ENCODE measurements at places on chromosomes 1 and 21.

GRCh38 chr1:43348809-43349593 lies 9.8 kb upstream of the CDC20 start:
- DNase-seq: peak; percentile 53

DNA sequence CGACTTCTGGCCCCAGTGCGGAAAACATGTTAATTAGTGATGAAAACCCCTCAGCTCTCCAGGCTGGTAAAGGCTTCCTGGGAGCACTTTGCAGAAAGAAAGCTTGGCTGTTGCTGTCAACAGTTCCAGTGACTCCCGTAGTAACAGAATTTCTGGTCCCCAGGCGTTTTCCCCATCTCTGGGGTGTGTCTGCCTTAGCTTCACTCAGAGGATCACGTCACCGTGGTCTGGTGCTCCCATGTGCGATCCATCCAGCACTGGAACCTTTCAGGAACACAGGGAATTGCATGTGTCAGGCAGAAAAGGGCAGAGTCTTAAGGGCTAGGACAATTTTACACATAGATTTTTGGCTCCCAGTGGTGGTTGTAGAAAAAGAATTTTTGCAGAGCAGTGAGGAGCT lies 470.4 kb upstream of the USP24 start:
- DNase-seq: no peak

DNA sequence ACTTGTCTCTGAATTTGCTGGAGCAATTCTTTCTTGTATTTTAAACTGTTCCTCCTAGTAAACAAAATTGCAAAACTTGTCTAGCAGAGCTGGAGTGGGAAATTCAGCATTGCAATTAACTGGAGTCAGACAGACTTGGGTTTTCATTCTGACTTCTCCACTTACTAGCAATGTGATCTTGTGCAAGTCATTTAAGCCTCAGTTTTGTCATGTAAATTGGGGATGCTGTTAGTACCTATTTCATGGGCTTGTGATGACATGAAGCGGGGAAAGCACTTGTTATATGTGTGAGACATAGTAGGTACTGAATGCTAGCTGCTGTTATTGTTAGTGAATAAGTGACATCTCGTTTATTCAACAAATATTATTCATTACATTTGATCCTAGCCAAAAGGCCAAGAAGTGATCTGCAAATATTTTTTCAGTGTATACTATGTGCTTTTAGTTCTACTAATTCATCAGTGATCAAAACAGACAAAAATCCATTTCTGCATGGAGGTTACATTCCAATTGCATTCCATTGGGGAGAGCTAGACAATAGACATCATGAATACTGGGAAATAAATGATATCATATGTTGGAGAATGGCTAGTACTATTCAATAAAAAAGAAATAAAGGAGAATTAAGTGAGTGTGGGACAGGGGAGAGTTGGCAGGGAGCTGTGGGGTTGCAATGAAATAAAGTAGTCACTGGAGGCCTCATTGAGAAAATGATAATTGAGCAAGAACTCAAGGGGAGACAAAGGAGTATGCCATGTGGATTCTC lies 47.1 kb downstream of the CACHD1 start:
- DNase-seq: no peak

DNA sequence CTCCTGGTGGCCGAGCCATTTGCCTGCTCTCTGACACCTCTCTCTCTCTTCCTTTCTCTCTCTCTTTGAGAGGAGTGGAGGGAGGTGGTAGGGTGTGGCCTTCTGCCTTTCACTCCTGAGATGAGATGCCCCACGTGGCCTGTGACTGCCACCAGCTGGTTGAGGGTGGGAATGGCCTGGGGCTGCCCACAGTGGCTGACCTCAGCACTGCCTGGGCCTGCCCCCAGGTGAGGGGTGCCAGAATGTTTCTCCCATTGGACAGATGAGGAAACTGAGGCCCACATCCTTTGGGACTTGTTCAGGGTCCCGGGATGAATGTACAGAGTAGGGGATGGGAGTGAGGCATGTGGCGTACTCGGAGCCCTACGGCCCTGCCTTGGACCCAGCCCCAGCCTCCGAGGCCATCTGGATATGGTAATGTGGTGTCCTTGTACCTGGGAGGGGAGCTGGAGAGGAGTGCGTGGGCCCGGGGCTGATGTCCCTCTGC lies 12.7 kb upstream of the C1orf167 start:
- no peak for DNase-seq

DNA sequence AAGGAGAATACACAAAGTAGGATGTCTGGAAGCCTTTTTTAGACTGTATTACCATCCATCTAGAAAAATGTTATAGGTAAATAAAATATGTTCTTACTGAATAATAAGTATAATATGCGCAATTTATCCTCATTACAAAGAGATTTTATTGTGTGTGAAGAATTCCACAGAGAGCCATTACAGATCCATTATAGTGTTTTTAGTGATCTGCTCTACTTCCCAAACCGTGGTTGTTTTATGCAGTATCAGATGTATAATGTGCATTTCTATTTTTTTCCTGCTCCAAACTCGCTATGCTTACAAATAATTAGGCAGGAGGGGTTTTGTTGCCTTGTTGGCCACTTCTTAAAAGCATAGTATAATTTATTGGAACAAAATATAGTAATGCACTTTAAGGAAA lies 447.8 kb downstream of the USP25 start:
- no peak for DNase-seq

- DNase-seq: no peak
These were observed 69.2 kb downstream of the SETD4 start for GRCh38 chr21:35991131-35991530.

DNA sequence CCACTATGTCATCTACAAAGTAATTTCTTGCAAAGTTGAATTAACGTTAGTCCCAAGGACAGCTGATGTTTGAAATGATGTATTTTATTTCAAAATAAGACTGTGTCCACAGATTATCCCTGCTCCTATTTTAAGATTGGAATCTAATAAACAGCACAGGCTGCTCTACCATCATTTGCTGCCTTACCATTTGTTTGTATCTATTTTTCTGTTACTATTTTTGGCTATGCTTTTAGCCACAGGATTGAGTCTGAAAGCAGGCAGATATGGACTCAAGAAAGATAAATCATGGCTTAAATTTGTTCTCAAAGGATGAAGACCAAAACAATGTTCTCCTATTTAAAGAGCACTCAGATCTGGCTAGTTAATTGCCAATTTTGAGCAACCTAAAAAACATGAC lies 105.3 kb downstream of the RGS2 start:
- DNase-seq: no peak

DNA sequence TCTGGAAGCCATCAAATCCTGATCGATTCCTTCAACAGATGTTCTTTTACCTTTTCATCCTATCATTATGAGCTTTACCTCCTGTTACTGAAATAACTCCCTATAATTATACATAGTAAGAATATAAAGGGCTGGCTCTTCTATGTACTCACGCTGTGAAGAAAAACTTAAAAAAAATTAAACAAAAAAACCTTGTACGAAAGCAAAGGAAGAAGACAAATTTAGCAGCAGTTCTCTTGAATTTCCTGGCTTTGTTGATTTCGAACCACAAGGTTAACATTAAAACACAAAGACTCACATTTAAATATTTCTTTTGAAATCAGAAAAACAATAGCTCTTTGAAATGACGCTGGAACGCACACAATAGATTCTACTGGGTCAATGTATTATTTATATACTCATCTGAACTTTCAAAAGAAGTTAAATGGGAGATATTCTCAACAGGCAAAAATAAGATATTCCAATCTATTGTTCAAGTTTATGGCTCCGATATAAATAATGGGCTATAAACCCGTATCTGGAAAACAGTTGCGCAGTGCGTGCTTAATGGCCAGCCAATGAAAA lies 13.6 kb upstream of the SPEN start:
- no peak for DNase-seq

DNA sequence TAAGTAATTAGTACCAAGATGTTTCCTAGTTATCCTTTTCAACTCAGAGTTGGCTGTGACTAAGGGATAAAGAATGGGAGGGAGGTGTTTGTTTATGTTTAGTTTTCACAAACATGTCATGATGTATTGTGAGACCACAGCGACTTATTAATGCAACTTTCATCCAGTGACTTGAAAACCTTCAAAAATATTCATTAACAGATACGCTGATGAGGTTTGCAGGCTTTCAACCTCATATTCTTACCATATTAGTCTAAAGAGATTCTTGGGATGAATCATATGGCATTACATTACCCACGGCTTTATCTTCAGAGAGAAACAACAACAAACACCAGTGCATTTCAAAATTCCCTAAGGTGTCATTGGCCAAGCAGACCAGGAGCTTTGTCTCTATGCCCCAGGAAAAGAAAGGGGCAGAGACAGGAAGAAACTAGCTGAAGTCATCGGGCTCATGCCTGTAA lies 36.4 kb downstream of the PALMD start:
- DNase-seq: peak; percentile 42

GRCh38 chr1:22670352-22670975 lies 17.4 kb downstream of the C1QB start:
- no peak for DNase-seq

- no peak for DNase-seq
These were observed 3.7 kb downstream of the ARID4B start for GRCh38 chr1:235324296-235324695.

- no peak for DNase-seq
These were observed 2.1 kb downstream of the MEGF6 start for GRCh38 chr1:3609016-3609768.

GRCh38 chr21:37670883-37671282 lies 245.4 kb downstream of the KCNJ6 start:
- DNase-seq: no peak

DNA sequence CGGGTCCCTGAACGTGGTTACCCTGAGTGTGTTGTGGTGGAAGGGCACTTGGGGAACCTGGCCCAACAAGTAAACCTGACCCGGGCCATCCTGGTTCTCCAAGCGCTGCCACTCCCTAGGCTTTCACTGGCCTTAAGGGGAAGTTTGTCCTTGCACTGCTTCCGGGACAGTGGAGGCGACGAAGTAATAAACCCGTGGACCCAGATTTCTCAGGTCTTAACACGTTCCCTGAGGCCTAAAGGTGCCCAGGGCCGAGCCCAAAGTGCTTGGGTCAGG lies 261 bp upstream of the CCDC24 start:
- no peak for DNase-seq

GRCh38 chr1:62103846-62104245 lies 90.8 kb upstream of the L1TD1 start:
- no peak for DNase-seq

- no peak for DNase-seq
These were observed 89.8 kb downstream of the KIF14 start for GRCh38 chr1:200530623-200531261.

DNA sequence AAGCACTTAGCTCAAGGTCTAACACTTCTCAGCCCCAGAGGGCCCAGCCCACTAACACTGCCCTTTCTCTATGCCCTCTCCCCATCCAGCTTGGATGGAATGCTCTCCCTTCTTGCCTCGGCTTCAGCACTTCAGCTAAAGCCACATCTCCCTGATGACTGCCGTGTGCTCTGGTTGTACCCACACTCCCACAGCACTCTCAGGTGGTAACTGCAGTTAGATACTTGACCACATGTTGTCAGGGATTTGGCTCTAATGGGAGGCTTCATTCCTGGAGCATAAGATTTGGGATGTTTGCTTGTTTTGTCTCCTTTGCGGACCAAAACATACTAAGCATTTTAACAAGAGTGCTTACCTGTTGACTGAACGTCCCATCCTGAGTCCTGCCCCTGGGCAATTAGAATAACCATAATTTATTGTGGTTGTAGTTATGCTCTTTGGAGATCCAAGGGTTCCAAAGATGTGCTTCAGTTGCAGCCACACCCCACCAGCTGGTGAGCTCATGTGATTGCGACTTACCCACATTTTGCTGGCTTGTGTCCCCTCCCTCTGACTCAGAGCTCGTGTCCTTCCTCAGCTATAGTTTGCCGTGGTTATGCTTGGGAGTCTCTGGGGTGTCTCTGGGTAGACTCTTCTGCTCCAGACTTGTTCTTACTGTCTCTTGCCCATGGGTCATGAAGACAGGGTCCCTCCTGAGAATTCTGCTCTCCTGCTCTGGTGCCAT lies 7.7 kb upstream of the SLC26A9 start:
- DNase-seq: no peak

DNA sequence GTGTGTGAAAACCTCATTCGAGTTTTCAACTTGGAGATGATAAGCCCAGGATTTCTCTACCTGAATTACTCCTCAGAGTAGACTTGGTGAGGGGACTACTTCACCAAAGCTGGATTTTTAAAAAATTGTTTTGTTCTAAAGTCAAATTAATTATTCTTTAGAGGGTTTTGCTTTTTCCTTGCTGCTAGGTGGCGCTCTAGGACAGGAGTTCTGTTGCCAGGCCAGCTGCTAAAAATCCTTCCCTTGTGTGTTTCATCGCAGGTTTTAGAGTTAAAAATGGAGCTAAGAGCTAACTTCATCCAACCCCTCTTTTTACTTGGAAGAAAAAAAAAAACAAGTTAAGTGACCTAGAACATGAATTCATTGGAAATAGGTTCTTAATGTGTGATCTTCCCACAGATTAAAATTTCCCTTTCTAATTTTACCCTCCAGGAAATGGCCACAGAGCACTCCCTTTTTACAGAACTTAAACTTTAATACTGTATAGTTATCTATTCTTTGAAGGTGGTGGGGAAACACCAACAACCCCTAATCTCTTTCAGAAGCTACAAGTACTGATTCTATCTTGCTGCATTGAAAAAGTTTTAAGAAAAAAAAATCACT lies 36.7 kb upstream of the FAM163A start:
- no peak for DNase-seq

DNA sequence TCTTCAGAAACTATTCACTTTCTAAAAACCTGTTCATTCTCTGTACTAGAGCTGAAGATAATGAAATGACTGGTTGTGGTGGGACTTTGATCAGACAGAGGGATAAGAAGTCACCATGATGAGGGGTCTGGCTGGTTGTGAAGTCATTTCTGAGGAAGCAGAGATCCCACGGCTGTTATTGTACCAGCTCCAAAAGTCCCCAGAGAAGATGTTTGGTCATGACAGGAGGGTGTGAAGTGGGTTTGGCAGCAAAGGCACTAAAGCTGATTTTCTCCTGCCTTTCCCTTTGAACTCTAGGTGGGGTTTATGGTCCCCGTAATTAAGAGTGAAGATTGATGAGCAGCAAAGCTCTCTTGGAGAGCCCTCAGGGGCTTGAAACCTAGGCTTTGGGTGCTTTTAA lies 103.1 kb upstream of the CACHD1 start:
- DNase-seq: no peak

DNA sequence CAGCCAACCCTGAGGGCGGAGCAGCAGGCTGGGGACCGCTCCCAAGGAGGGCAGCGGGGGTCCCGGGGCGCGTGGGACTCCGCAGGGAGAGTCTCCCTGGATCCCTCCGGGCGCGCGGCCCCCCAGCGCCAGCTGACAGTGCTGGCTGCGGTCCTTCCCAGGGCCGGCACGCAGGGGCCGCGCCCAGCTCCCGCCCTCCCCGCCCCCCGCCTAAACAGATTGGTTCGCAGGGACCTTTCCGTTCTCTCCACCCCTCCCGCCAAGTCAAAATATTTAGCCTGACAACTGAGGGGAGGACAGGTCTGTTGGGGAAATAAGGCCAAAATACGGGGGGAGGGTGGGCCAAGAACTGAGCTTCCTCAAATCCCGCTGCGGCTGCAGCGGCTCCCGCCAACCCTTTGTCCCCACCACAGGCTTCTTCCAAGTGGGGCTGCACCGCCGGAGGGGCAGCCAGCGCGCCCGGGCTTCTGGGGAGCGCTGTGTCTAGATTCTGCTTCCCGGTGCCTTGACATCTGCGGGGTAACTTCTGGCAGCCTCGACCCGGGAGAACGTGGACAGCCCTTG lies at the start of gene INSRR:
INSRR (minus strand) TSS at position 159 of the 564 bp plus-strand sequence. CDS start 496 bp downstream, outside the sequence.
- no peak for DNase-seq
